ENCODE measurements at places on chromosomes 4 and X.

DNA sequence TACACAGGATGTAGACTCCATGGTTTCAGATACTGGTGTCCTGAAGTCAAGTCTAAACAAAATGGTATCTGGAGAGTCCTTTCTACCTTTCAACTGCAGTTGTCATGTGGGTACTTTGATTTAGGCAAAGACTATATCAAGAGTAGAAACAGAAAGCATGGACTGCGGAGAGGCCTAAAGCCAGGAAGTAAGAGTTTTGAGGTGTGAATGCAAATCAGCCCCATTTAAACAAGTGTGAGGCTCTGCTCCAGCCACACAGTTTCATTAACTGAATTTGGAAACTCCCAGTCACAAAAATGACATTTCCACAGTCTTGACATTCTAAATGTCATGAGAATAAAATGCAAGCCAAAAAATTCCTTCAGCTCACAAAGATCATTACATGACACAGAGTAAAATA, 87.2 kb upstream of the MCF2 start:
- DNase-seq: no peak

GRCh38 chr4:127394516-127394915, 238.2 kb upstream of the INTU start:
- DNase-seq: no peak

DNA sequence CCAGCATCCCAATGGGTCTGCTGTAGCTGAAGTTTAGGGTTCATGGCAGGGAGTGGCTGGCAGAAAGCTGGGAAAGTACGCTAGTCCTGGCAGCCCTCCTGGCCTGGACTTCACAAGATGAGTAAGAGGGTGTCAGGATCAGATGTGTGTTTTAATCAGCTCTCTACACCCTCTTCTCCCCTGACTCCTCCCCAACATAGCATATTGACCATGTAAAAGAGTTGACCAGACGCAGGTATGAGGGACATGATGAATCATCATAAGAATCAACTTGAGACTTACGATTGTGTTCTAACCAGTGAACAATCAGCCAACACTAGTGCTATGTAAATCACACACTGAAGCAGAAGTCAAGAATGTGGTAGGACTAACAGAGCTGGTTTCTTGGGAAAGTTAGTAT, 5.3 kb downstream of the SOWAHB start:
- no peak for DNase-seq

DNA sequence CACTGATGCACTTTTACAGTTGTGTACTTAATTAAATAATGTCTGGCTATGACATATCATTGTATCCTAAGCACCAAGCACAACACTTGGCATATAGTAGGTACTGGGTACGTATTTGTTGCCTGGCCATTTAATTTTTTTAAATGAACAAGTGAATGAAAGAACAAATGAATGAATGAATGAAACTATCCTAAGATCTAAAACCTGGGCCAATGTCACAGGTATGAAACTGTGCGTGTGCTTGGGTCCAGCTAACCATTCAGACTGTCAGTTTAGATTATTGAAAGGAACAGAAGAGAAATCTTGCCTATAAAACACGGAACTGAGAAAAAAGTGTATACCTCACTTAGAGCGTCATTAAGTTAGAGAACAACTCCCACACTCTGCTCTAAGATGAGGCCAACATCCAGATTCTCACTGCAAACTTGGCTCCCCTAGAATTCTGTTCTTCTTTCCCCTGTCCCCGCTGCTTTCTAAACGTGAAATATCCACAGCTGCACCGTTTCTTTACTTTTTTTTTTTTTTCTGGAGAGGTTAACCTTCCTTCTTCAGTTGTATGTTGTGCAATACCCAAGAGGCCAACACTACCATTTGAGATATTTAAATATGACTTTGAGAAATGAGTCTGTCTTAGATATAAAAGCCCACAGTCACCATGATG, 17.3 kb upstream of the SEL1L3 start:
- DNase-seq: no peak

DNA sequence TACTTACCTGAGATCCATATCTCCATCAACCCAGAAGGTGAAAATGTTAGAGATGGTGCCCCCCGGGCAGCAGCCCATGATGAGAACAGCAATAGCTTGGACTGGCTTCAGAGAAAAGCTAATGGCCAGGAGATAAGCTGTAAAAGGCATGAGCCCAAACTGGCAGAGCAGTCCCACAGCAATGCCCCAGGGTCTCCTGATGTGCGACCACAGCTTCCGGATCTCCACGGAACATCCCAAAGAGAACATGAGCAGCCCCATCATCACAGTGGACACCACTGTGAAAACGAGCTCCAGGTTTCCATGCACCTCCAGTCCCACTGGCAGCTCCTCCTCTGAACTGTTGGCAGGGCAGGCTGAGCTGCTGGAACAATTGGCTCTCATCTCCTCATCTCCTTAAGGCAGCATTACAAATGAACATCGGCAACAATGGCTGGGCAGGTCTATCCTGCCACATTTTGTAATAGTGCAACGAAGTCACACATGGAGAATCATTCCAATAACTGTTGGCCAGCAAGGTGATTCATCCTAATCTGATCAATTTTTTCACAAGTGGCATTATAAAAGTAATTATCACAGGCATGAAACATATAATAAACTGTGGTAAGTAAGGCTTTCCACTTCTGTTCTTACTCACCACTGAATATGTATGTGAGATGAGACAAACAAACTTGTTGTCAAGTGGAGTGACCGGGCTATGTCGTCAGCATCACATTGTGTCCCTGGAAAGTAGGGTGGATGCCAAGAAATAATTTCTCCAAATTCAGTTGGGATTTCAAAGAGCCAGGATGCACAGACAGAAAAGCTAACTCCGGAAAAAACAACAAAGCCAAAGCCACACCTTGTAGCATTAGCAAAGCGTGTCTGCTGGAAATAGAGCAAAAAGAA, at the start of gene SLC10A6:
SLC10A6 (minus strand) TSS at position 653 of the 888 bp plus-strand sequence; CDS start at position 384, 269 bp downstream.
- no peak for DNase-seq

DNA sequence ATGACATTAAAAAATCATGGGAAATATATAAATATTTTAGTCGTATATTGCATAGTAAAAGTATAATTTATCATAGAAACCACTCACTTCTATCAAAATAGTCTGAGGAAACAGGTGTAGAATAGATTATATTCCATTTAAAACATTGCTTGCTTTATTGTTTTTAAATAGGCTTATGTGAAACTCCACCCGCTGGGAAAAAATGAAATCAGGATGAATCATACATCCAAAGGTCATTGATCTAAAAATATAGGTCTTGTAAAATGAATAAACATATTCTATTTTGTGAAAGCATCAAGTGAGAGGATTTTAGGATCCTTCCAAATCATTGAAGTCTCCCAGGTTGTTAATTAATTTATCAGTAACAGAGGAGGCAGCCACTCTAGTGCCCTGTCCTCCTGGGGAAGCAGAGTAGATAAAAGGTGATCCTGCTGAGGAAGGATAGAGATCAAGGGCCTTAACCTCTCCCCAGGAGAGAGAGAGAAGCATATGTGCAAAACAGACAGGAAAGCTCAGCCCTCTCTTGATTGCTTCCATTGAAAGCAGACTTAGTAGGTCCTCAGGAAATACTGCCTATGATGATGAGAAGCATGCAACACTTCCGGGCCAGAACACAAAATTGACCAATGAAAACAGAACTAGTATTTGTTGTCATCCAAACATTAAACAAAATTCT, 96.8 kb upstream of the MAP9 start:
- DNase-seq: no peak

DNA sequence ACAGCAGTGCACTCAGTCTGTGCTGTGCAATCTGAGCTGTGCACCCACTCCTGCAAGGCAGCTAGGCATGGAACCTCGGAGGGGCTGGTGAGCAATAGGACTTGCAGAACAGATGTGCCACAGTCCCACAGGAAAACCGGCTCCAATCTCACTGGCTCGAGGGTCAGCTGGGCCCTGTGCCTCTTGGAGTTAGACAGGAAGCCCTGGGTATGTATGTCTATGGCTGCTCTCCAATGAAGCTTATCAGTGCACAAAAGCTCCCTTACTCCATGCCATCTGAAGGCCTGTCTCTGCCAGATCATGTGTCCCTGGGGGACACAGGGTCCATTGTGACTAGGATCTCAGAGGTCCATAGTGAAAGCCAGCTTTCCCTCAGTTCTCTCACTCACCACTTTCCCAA, 335.8 kb downstream of the SH3BGRL start:
- no peak for DNase-seq

- DNase-seq: no peak
Measured at GRCh38 chr4:93605163-93605562, 223.4 kb upstream of the ATOH1 start.

DNA sequence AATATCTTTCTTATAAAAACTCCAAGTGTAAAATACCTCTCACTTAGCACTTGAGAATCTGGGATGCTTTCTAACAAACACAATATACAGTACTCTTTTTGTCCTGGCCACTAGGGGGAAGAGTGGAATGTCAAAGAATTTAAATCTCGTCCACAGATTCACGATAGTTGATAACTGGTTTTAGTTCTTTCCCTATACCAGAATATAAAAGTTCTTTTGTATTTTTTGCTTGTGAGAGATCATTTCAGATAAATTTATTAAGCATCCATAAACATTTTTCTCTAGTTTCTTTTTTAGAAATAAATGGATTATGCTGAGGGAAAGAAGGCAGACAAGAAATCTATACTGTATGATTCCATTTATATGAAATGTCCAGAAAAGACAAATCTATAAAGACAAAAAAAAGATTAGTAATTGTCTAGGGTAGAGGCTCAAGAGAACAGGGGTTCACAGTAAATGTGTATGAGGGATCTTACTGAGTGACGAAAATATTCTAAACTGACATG, 50.4 kb downstream of the MGARP start:
- peak; percentile 59 for DNase-seq

GRCh38 chrX:82961129-82961528, 547.0 kb upstream of the POU3F4 start:
- no peak for DNase-seq

- DNase-seq: no peak
Measured at GRCh38 chrX:40147126-40147952, 49.6 kb upstream of the BCOR start.

DNA sequence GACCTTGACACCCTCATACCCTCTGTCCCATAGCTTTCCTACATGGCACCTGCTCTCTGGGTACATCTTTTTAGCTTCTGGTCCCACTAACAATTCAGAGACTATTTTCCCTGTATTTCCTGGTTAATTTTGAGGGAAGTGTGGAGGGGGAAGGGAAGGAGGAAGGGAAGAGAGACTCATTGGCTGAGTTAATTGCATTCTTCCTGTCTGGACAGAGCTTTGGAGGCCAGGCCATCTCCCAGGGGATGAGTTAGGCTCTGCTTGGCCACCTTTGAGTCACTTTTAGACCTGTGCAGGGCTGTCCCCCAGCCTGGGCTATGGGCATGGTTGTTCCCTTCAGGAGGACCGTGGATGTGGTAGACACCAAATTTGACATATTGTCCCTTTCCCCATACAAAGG, 167.9 kb upstream of the PGRMC2 start:
- DNase-seq: no peak

- no peak for DNase-seq
Measured at GRCh38 chr4:53321151-53321983, 44.5 kb downstream of the SCFD2 start.

GRCh38 chrX:21963731-21964405, 23.4 kb downstream of the SMS start:
- DNase-seq: no peak

GRCh38 chr4:152485726-152486276, 50.1 kb downstream of the FBXW7 start:
- DNase-seq: no peak

GRCh38 chr4:98482503-98482846, 175.9 kb downstream of the TSPAN5 start:
- no peak for DNase-seq

DNA sequence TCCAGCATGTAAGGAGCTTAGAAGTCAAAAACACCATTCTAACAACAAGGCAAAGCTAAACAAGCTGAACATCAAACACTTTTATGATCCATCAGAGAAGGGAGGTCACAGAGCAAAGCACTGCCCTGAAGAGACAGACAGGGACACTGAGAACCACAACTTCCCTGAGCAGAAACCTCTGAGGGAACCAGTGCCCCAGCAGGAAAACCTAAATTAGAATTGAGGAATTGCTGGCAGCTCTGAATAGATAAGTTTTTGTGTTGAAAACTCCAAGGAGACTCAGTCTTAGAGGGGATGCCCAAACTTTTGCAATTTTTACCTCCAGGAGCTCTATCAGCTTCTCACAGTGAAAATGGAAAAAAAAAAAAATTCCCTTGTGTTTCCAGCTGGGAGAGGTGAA, 83.0 kb upstream of the MAPK10 start:
- no peak for DNase-seq

GRCh38 chrX:117522725-117523700, 593.6 kb downstream of the KLHL13 start:
- no peak for DNase-seq

DNA sequence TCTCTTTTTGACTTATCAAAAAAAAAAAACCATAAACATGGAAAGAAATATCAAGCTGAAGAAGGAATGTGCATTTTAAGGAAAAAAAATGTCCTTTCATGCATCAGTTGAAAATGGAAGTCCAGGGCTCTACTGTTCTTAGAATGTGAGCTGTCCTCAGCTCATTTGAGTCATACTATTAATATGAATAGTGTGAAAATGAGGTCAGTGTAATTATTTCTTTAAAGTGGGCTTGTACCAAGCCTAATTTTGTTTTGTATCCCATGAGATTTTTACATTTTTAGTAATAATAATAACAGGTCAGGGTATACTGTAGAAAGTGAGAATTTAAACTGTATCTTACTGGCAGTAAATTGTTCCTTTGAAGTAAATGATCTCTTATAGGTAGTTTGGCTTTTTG, 148.5 kb downstream of the NAA11 start:
- no peak for DNase-seq

- DNase-seq: no peak
Measured at GRCh38 chr4:81751531-81752289, 280.0 kb upstream of the RASGEF1B start.

DNA sequence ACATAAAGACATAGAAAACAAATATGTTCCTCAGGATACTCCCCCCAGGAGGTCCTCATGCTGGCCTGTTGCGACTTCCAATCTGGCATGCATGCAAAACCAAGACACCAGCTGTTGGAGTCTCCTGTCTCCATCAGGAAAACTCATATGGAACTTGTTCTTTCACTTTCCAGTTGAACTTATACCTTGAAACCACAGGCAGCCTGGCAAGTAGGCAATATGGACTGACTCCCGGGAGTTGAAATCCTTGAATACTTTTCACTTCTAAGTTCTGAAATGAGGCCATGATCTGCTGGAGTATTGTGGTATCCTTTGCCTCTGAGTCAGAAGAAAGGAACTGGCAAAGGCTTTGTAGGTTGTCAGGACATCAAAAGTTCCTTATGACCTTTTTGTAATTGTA, 444.2 kb downstream of the IDS start:
- no peak for DNase-seq

Data from hematopoietic multipotent progenitor cell treated with erythropoietin and hydrocortisone succinate and interleukin-3 and kit ligand, for 15 days (in vitro differentiated cells).